CD4-positive, alpha-beta T cell (primary cell): ENCODE measurements at places on chromosomes 16 and 17.
A peak's percentile ranks its signal among the peaks of the same experiment; 100 is the strongest.

GRCh38 chr16:10835281-10835931 is 16.8 kb upstream of the TVP23A start:
- DNase-seq = no peak

- no peak for DNase-seq
Measured at GRCh38 chr17:3761036-3761917, 37.6 kb downstream of the HASPIN start.

DNA sequence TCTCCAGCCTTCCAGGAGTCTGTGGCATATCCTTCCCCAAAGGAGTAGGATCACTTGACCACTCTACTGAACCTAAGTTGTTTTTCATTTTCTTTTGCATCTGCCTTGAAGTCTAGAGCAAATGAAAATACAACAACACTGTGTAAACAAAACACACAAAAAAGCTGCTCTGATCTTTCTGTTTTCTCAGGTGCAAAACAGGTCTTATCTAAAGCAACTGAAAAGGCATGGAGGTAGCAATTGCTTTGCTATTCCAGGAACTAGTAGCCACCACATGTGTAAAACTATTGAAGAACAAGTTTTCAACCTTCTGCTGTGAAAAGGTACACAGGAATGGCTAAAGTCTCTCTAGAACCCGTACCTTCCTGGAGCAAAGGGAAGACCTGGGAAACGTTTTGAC is 127.1 kb downstream of the PITPNC1 start:
- no peak for DNase-seq

- DNase-seq = no peak
Measured at GRCh38 chr17:65013613-65014391, 42.7 kb downstream of the GNA13 start.

- no peak for DNase-seq
Measured at GRCh38 chr17:57735230-57735629, 9.9 kb downstream of the CCDC182 start.

GRCh38 chr16:83967838-83968305 is at the start of gene NECAB2:
TSS of gene NECAB2 (plus strand) at chr16:83968244. CDS start at chr16:83968649, 405 bp downstream.
- no peak for DNase-seq

GRCh38 chr17:48611213-48611612 is 396 bp upstream of the HOXB7 start:
- no peak for DNase-seq

GRCh38 chr17:2239882-2240430 is 63.6 kb downstream of the SMG6 start:
- no peak for DNase-seq

DNA sequence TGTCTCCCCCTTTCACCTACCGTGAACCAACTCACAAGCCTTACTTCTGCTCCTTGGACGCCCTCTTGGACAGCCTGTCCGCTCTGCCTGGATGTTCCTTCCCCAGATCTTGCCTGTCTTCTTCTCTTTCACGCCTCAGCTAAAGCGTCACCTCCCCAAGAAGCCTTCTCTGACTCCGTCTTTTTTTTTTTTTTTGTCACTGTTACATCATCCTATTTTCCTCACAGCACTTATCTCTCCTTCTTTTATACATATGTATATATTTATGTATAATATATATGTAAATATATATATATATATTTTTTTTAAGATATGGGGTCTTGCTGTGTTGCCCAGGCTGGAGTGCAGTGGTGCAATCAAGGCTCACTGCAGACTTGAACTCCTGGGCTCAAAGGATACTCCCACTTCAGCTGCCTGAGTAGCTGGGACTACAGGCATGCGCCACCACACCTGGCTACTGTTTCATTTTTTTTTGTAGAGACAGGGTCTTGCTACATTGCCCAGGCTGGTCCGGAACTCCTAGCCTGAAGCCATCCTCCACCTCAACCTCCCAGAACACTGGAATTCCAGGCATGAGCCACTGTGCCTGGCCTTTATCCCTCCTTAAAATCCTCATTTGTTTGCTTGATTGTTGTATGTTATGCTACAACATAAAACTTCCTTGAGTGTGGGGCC is 16.5 kb upstream of the AKTIP start:
- DNase-seq = no peak

DNA sequence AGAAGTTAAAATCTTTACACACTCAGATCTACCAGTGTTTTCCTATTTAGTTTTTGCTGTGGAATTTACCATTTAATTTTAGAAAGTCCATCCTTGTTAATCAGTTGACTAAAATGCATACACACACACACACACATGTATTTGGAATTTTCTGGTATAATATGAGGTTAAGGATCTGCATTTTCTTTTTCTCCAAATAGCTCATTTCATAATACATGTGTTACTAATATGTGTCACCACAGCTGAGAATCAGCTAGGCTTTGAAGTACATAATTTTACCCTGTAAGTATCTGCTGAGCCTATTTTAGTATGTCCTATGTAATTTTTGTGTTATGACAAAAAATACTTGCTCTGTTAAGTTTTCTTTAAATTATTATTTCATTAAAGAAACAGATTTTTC is 143.2 kb downstream of the PHKB start:
- no peak for DNase-seq

DNA sequence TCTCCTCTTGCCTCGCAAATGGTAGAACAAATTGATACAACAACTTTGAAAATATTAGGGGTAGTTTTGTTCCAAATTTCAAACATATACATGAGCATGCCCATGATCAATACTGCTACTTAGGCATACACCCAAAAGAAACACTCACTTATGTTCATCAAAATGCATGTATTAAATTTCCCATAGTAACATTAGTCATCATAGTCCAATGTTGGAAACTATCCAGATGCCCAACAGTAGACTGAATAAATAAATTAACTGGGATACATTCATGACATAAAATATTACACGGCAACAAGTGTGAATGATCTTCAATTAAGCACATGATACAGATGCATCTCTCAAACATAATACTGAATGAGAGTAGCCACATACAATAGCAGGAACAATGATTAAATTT is 391.6 kb downstream of the CDH11 start:
- no peak for DNase-seq

GRCh38 chr17:65102788-65103187 is 34.4 kb upstream of the RGS9 start:
- no peak for DNase-seq

DNA sequence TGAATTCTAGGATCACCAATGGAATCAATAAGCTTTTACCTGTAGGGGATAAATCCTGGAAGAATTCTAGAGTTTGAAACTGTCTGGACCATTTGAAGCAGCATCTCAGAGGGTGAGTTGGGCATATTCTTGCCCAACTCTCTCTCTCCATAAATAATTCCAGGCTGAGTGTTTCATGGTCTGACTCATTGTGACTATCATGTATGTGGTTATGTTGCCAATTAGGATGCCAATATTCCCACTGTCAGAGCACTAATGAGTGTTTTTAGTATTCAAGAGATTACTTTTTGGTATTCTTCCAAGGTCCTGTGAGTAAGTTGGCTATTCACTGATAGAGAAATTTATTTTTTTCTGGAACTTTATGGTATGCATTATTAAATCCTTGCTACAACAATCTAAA is 456.9 kb downstream of the TOX3 start:
- no peak for DNase-seq

- no peak for DNase-seq
Measured at GRCh38 chr16:82156761-82157533, 13.1 kb downstream of the MPHOSPH6 start.

DNA sequence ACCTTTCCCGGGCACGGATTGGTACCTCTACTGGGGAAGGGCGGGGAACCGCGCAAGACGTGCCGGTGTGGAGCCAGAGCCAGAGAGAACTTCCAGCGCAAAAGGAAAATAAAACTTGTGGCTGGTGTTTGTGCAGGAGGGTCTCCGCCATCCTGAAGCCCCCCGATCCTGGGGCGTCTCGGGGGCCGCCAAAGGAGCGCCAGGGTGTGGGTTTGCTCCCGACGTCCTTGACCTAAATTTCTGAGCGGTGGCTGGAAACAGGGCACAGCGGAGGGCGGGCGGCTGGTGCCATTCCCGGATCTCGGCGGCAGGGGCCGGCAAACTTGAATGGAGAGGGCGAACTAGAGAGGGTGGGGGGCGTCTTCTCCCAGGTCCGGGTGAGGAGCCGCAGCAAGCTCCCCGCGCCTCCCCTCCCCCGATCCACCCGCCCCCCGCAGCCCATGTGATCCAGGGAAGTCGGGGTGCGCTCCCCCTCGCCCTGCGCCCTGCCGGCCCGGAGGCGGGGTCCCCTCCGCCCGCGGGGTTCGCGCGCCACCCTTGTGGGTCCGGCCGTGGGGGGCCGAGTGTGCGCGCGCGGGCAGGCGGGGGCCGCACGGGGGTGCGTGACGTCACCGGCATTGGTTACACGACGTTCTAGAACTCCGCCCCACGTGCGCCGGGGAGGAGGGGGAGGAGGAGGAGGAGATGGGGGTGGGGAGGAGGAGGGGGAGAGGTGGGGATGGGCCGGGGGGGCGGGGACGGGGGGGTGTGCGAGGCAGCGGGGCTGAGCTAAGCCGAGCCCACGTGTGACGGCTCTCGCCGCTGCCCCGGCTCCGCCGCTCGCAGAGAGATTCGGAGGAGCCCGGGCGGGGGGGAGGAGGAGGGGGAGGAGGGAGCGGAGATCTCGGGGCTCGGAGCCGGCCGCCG is at the start of gene MSI2:
TSS of gene MSI2 (plus strand) at position 748 of the 906 bp plus-strand sequence. CDS start 220 bp downstream, outside the sequence.
- DNase-seq = peak; percentile 92

- no peak for DNase-seq
Measured at GRCh38 chr17:57004944-57005579, 27.1 kb downstream of the SCPEP1 start.

DNA sequence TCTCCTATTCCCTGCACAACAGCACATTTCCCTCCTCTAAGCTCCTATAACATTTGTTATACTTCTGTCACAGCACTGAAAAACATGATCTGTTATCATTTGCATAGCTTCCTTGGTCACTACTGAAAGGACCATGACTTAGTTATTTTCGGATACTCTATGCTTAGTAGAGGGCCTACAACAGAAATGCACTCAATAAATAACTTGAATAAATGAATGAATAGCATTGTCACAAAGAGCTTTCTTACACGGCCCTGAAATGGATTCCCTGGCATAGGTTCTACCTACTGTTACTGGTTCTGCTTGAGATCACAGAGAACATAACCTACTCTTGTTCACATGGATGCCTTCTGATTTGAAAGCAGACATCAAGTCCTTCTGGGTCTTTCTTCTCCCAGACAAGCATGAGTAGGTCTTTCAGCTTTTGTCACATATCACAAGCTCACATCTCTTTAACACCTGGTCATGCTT is 41.6 kb downstream of the MYO1D start:
- no peak for DNase-seq

- no peak for DNase-seq
Measured at GRCh38 chr16:50835358-50836060, 93.6 kb downstream of the CYLD start.

DNA sequence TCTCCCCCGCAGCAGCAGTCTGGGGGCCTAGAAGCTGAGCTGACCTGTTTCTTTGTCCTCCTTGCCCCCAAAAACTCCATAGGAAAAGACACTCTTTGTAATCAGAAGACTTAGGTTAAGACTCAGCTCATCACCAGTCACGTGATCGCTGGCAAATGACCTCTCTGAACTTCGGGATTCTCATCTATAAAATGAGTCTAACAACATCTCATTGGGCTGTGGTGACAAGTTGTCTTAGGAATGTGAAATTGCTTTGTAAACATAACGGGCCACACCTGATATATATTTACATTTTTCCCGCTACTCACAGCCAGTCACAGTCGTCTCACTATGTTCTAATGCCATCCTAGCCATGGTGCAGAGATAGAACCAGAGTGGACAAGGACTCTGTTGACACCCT is 86.0 kb upstream of the LHX1 start:
- DNase-seq = no peak

DNA sequence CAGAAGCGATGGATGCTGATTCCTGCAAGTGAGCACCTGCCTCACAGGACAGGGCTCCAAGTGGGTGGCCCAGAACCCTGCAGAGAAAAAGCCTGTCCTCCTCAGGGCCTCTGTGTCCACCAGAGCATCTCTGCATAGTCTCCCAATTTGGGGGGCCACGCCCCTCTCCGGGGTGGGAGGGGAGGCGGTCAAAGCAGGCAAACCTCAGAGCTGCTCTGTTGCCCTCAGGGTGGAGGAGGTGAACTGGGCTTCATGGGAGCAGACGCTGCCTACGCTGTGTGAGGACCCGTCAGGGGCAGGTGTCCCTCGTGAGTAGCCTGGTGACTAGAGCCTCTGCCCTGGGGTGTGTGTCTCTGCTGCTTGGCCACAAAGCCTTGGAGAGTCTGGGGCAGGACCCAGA is 19.3 kb downstream of the TRPV2 start:
- DNase-seq = no peak

GRCh38 chr17:41326173-41327145 is 10.9 kb upstream of the KRTAP17-1 start:
- peak; percentile 14 for DNase-seq

GRCh38 chr17:65936013-65936412 is 255.9 kb downstream of the CEP112 start:
- no peak for DNase-seq

DNA sequence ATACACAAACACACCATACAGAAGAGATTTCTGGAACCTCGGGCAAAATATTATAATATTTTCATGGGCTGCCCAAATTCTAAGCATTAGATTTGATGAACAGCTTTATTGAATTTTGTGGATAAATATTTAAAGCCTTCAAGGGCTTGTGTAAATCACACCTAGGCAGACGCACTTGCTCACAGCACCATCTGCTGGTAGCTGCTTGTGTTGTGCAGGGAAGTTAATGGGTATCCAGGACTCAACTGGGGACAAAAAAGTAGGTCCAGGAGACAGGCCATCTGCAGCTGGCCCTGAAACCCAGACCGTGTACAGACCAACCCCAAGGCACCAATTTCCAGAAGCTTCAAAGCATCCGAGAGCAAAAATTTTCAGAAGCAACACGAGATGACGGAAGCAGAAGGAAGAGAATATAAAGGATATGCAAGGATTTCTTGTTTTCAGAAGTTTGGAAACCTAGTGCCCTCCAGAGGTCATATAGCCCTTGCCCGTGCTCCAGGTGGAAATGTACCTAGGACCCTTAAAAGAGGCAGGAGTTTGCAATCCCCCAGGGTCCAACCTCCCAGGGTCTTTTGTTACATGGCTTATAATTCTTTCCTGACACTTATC is 140.0 kb downstream of the CHD9NB start:
- no peak for DNase-seq

DNA sequence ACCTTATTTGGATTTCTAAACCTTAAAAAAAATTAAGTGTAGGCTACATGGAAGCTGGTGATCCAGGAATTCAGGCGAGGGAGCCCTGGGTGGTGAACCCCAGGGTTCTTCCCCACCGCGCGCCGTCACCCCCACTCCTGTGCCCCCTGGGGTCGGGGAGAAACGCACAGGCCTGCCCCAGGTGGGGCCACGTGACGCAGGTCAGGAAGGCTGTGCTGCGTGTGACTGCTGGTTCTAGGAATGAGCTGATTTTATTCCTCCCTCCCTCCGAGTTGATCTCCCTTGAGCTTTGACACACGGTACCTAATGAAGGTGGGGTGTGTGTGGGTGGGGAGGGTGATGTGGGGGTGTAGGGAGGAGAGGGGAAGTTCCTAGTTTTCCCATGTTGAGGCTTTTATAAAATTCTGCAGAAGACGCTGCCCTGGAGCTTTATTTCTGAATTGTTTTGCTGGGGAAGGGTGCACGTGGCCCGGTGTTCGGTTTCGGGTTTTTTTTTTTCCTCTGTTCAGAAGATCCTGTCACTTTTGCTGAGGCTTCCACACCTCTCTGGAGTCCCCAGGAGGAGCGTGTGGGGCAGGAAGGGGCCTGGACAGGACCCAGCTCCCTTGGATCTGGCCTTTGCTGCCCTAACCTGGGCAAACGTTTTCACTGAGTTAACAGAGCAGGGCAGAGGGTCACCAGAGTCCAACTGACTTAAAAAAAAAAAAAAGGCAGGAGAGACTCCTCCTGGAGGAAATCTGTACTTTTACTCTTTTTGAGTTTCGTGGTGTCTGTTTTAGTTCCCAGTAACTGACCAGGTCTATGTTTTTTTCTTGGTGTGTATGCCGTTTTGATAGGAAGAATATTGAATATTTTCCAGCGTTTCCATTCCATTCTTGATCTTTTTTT is 55.8 kb upstream of the GSE1 start:
- DNase-seq = peak; percentile 23
